SHP77 treated with DMSO at 0.1 percent for 48 hours (cell line): ENCODE measurements at places on chromosomes 1 and 21.

DNA sequence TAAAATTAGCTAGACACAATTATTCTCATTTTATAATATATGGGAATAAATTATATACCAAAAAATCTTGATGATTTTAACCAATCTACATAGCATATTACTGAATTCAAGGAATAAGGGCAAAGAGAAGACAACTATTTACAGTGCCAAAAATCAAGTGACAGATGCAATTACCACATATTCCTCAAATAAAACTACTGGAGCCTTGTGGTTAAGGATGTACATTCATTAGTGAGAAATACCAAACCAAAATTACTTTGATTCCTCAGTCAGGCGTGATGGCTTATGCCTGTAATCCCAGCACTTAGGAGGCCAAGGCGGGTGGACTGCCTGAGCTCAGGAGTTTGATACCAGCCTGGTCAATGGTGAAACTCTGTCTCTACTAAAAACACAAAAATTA lies 68.8 kb upstream of the RBM34 start:
- no peak for DNase-seq

DNA sequence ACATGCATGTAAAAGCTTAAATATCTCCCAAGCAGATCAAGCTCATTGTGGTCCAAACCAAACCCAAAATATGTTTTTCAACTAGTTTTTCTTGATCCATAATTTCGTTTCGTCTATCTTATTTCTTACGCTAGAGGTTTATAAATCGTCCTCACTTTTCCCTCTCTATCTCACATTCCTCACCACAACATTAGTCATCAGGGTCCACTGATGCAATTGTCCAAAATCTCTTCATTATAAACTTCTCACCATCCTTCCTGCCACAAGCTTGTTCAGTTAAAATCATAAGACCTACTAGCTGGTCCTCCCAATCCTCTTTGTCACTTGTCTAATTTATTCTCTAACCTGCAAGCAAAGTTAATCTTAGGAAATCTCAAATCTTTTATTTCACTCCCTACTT lies 173.0 kb upstream of the PALMD start:
- DNase-seq, result no peak

GRCh38 chr1:94688646-94689045 lies 131.5 kb upstream of the SLC44A3 start:
- no peak for DNase-seq

GRCh38 chr21:30117631-30118030 lies 49.0 kb downstream of the CLDN17 start:
- no peak for DNase-seq

GRCh38 chr1:199573047-199573446 lies 454.5 kb upstream of the NR5A2 start:
- DNase-seq, result no peak

DNA sequence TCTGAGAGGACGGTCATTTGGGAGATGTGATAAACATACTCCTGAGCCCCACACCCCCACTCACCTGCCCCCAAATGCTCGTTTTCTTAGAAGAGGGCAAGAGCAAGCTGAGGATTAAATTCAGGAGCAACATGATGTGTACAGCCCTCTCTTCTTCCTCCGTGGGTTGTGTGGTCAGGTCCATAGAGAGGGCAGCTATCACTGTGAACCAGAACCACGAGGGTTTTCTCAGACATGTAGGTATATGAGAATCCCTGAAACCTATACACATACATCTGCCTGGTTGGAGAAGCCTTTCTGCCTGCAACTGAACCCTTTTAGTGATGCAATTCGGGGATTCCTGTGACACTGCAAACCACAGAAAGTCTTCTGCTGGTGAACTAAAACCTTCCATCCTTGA lies 38.9 kb downstream of the PGM1 start:
- DNase-seq, result no peak

GRCh38 chr1:218677026-218677425 lies 331.9 kb downstream of the TGFB2 start:
- no peak for DNase-seq

GRCh38 chr1:81936853-81937252 lies 136.1 kb downstream of the ADGRL2 start:
- DNase-seq, result no peak

GRCh38 chr1:228465141-228465540 lies 22.0 kb upstream of the RNF187 start:
- DNase-seq, result no peak

- DNase-seq, result no peak
Observed at GRCh38 chr1:18798946-18799345, 60.5 kb downstream of the TAS1R2 start.

DNA sequence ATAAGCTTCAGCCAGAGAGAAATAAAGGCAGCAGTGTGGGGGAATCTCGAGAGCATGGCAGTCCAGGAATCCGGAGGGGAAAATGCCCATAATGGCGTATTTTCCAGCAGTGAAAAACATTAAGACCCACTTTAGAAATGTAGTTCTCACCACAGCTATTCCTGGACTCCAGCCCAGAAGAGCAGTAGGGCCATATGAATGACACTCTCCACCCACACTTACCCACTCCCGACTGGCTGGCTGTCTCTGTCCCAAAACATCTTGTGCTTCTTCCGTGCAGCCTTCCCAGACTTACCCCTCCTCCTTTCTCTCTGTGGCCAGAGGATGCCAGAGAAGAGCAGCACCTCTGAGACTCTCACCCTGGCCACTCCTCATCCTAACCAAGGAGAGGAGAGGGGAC lies 56.4 kb downstream of the TRABD2B start:
- no peak for DNase-seq

DNA sequence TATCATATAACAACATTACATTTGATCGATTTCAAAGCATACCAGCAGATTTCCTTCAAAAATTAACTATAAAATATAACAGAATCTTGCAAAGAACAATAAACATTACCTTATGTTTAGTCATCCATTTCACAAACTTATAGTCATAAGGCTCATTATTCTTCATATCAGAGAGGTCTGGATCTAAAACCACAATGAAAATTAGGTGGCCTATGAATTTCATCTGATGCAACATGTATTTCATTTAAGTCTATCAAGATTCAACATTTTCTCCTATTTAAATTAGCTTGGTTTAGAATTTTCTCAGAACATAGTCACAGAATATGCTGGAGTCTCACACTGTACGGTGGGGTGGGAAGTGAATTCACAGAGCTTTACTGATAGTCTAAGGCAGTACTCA lies 49.2 kb downstream of the KYAT3 start:
- no peak for DNase-seq

DNA sequence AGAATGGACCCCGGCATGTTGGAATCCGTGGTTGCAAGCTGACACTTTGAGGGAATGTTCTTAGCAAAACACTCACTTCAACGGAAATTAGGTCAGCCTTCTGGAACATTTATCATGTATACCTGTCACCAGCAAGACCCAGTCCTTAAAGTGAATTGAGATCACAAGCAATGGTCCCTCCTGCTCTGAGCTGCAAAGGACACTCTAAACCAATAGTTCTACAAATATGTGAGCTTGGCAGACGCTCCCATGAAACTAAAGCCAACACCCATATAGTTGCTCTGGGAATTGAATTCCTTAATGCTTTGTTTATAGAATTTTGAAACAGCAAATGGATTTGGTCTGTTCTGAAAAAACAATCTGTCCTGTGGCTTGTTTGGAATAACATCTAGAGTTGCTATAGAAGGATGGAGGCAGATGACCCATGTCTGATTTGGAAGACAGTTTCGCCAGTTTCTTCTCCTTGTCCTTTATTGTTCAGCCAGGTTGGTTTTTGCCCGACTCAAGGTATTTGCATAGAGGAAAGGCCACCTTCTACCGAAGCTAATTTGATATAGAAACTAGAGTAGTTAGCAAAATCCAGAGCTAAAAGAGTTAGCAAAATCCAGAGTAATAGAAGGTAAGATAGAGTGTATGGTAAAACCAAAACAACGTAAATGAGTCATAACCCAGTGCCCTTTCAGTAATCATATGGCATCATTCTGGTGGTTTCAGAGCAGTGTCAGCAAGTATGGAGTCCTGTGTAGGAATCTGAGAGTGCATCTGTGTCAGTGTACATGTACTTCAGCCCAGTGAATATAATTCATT lies 236.2 kb downstream of the NFIA start:
- DNase-seq, result peak; percentile 63

GRCh38 chr1:1109743-1110142 lies 6.1 kb downstream of the C1orf159 start:
- no peak for DNase-seq

GRCh38 chr1:11882814-11883538 lies 24.2 kb upstream of the NPPB start:
- peak; percentile 7 for DNase-seq

DNA sequence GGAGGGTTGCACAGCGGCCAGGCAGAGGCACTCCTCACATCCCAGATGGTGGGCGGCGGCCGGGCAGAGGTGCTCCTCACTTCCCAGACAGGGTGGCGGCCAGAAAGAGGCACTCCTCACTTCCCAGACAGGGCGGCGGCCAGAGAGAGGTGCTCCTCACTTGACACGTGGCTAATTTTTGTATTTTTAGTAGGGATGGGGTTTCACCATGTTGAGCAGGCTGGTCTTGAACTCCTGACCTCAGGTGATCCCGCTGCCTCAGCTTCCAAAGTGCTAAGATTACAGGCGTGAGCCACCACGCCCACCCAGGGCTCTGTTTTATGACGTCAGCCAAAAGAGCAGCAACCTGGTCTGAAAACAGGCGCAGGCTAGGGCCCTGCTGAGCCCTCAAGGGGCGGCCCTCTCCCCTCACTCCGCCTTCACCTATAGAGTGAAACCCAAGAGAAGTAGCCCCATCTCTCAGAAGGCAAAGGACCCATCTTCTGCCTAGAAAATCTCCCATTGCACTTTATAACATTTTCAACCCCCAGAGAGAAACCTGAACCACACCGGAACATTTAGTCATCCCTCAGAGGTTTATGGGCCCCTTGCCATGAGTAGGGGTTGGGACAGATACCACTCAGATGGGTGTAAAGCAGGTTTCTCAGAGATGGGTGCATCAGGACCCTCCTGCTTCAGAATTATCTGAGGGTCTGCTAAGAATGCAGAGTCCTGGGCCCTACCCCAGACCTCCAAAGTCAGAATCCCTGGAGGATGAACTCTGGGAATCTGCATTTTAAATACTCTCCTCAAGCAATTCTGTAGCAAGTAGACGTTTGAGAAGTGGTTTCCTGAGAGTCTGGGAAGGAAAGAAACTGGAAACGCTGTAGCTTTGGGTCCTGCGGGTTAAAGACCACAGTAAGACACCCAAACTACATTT lies 40.8 kb downstream of the CDK18 start:
- no peak for DNase-seq

- DNase-seq, result no peak
Observed at GRCh38 chr1:222224636-222225315, 323.1 kb downstream of the HHIPL2 start.

- no peak for DNase-seq
Observed at GRCh38 chr1:64892576-64893573, 73.5 kb downstream of the JAK1 start.

- DNase-seq, result peak; percentile 42
Observed at GRCh38 chr1:22612671-22613571, 23.5 kb upstream of the C1QA start.

GRCh38 chr1:150748878-150749719 lies 16.5 kb downstream of the CTSS start:
- no peak for DNase-seq

- DNase-seq, result no peak
Observed at GRCh38 chr1:40848530-40849189, 13.5 kb downstream of the CITED4 start.

DNA sequence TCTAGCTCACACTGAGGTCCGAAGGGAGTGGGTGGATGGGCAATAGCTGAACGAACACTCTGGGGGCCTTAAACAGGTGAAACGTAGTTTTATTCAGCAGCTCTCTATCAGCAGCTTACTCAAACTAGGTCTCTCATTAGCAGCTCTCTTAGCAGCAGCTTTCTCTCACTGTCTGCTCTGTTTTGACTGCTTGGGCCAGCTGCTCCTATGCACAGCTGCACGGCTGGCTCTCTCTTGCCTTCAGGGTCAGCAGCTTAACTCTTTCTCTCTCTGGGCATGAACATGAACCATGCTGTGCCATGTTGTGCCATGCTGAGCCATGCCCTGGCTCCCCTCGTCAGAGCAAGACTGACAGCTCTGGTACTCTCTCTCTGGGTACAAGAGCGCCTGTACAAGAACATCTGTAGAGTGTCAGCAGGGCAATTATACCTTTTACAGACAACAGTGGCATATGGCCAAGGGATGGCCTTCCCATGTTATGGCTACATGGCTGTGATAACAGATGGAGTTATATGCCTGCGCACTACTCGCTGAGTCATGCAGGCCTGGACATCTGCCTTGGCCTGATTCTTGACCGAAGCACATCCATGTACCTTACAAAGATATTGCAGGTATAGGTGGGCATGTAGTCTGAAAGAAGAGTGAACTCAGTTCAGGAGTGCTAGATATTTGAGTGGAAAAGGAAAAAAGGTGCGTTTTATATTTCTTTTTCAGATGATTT lies 152.4 kb downstream of the LEPR start:
- no peak for DNase-seq

GRCh38 chr1:229857585-229857984 lies 209.5 kb upstream of the GALNT2 start:
- DNase-seq, result no peak

DNA sequence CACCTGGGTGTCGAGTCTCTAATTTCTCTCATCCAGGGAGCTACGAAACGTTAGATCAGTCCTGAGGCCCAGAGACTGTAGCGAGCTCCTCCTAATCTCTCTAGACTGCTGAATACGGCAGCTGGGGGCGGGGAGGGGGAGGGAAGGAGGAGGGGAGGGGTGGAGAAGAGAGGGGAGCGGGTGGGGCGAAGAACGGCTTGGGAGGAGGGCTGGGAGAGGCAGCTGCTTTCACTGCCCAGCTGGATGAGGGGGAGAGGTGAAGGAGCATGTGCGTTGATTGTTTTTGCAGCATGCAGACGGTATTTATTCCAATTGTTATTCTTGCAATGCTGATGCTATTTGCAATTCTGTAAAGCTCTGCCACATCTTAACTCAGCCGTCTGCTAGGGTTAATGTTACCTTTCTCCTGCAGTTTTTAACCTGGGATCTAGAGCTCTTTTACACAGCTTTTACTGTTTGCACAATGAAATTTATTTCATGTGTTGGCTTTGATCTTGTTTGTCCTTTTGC lies 790 bp downstream of the DNAJC6 start:
- peak; percentile 77 for DNase-seq

DNA sequence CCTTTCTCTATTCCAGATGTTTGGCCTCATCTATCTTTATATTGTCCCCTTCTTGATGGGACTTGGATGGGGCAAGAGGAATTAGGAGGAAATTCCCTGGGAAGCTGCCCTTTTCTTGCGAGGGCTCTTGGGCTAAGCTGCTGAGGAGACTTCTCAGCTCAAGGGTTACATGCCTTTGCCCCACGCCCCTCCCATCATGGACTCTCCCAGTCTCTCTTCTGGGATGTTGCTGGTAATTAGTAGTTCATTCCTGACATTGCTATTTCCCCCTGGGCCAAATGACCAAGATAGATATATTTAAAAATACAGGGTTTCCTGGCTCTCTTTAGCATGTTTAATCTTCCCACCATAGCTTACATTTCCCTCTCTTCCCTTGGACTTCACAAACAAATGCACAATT lies 90.6 kb upstream of the RALGPS2 start:
- no peak for DNase-seq
